ENCODE measurements at places on chromosomes 12 and 14.

- no peak for DNase-seq
Measured at GRCh38 chr12:12190087-12190809, 76.6 kb downstream of the LRP6 start.

DNA sequence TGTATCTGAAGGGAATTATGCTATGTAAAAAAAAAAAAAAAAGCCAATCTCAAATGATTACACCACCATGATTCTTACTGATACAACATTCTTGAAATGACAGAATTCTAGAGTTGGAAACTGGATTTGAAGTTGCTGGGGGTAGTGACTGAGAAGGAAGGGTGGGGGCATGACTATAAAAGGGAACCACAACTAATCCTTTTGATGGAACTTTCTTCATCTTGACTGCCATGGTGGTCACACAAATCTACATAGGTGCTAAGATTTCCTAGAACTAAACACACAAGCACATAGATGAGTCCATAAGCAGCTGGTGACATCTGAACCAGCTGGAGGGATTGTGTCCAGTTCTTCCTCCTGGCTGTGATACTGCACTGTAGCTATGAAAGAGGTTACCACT is 51.4 kb downstream of the CLMN start:
- DNase-seq, result no peak

DNA sequence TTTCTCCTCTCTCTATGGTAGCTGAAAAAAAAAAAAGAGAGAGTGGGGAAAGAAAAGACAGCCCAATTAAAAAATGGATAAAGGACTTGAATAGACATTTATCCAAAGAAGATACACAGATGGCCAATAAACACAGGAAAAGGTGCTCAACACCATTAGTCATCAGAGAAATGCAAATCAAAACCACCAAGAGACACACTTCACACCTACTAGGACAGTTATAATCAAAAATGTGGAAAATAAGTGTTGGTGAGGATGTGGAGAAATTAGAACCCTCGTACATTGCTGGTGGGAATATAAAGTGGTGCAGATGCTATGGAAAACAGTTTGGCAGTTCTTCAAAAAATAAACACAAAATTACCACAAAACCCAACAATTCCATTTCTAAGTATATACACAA is 172.4 kb upstream of the GRIN2B start:
- no peak for DNase-seq

GRCh38 chr12:5451251-5451650 is 19.3 kb downstream of the NTF3 start:
- DNase-seq, result no peak

DNA sequence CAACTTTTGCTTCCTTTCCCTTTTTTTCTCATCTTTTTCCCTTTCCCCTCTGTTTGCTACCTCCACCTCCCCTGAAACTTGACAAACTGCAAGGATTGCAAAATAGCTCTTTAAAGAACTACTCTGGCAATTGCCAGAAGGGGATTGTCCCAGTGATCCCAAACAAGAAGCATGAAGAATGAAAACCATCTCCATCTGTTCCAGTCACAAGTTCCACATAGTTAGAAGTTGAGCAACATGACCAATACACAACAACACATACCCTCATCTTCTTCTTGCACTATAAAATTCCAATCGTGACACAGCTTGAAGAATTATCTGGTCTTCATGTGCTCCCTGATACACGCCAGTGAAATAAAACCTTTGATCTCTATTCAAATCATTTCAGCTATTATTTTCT is 93.7 kb upstream of the USP15 start:
- DNase-seq, result no peak

- DNase-seq, result no peak
Measured at GRCh38 chr12:28460420-28461130, 270.3 kb downstream of the CCDC91 start.

GRCh38 chr14:55099756-55100155 is 29.3 kb upstream of the LGALS3 start:
- DNase-seq, result no peak

GRCh38 chr14:64812412-64812811 is 67.3 kb downstream of the SPTB start:
- peak; percentile 89 for DNase-seq

GRCh38 chr12:122226366-122227125 is 694 bp upstream of the DIABLO start:
- no peak for DNase-seq

DNA sequence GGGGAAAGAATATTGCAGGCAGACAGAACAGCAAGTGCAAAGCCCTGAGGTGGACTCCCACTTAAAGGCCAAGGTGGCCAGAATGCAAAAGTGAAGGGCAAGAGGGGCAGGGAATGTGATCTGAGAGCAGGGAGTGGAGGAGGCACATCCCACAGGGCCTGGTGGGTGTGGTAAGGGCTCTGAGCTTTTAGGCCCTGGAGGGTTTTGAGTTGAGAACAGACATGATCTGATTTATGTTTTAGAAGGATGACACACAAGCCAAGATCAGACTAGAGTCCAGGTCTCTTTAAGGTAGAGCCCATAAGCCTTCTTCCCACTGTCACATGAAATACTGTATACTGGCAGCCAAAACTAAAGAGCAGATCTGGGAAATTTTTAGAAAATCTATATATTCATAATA is 162.5 kb downstream of the SLC38A4 start:
- DNase-seq, result no peak

GRCh38 chr12:94615260-94616181 is 34.8 kb downstream of the TMCC3 start:
- DNase-seq, result no peak

Measured in NCI-H1105 (cell line).